ENCODE measurements at places on chromosomes 12 and 14. TPM values are rescaled to one million over a fixed set of nuclear protein-coding genes. Genes with fewer than 3 reads are reported as not detected.
A peak's percentile ranks its signal among the peaks of the same experiment; 100 is the strongest.

DNA sequence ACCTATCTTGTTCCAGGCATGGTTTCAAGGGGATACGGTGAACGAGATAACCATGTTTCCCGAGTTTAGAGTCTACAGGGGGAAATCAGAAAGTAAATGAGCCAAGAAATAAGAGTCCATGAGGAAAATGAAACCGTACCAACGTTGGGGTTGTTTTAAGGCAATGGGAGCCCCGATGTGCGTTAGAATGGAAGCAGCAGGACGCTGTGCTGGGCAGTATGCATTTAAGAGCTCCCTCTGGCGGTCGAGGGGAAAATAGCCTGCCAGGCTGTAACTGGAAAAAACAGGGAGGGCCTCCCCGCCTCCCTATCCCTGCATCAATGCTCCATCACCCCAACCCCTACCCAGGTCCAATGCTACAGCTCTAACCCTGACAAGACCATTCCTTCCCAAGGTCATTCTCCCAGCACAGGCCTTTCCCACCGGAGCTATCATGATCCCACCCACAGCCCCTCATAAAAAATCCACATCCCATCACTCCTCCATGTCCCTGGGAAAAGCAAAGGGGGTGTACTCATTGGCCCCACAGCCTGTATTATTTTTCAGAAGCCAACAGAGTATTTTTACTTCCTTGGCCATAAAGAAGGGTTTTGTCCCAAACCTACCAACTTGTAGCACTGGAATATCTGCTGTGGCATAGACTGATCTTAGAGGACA lies 226.3 kb upstream of the NOS1 start:
- DNase-seq: no peak

GRCh38 chr12:91958816-91959215 lies 186.8 kb downstream of the BTG1 start:
- DNase-seq: peak; percentile 41

DNA sequence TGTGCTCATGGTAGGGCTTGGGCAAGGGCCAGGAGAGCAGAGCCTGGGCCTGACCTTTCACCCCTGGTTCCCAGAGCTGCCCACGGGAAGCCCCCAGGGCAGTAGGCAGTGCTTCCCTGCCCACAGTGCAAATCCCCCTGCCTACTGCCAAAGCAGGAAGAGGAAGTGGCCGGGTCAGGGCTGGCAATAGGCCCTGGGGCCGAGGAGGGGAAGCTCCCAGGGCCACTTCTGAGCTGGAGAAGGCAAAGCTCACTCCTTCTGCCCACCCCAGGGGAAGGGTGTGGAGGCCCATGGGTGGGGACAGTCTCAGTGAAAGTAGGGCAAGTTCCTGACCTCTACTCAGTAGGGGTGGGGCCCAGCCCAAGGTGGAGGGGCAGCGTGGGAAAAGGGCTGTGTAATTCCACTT lies 5.4 kb upstream of the NR4A1 start:
- DNase-seq: no peak

DNA sequence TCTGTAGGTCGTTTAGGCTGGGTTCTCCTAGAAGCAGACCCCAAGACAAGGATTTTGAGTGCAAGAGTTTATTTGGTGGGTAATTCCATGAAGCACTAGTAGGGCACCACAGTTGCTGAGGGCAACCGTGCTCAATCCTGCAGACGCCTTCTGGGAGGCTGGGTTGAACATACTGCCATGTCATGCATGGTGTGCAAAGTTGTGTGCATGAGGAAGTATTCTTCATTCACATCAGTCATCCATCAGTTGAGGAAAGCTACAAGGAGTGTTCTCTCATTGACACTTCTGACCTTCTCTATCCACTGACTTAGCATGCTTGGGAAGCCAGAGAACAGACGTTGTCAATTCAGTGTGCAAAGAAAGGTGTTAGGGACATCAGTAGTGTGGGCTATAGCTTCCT lies 179.2 kb downstream of the PTPN11 start:
- no peak for DNase-seq

GRCh38 chr12:59595883-59596540 lies at the start of gene SLC16A7:
TSS of gene SLC16A7 (plus strand) at chr12:59596029. CDS start at chr12:59704802, 108,773 bp downstream.
- DNase-seq: no peak

DNA sequence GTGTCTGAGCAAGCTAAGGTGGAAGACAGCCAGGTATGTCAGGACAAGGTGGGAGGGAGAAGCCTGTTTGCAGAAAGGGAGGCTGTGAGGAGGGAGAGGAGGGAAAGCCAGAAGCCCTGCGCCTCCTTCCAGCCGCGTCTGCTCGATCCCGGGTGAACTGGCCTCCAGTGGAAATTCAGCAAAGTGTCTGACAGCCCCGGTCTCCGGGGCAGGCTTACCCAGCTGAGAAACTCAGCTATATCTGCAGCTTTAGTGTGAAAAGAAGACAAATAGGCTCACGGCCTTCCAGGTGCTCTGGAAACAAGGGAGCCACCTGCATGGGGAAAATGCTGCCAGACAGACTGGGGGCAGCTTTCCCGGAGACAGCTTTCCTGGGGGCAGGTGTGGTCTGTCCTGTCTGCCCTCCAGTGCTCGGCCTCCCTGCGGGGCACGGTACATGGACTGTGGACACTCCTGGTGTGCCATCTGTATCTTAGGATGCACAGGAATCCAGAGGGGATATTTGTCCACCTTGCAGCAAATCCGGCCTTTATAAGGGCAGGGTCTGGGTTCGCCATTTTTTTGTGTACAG lies 6.3 kb downstream of the RFLNA start:
- DNase-seq: no peak

DNA sequence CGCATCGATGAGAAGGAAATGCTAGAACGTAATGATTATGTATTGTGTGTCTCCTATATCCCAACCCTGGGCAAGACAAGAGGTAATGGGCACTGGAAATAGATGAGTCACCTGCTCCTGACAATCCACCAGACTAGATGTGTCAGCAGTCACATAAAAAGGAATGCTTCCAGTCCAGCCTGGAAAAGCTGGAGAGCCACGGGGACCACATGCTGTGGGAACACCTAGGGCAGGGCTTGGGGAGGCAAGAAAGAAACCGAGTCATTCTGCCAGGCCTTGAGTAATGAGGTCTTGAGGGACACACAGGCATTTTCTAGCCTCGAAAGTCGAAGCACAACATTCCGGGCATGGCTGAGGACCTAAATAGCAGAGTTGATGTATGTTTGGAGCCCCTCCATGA lies 716.7 kb upstream of the TMEM132C start:
- no peak for DNase-seq

GRCh38 chr12:100267603-100268281 lies 765 bp downstream of the SCYL2 start:
- no peak for DNase-seq

DNA sequence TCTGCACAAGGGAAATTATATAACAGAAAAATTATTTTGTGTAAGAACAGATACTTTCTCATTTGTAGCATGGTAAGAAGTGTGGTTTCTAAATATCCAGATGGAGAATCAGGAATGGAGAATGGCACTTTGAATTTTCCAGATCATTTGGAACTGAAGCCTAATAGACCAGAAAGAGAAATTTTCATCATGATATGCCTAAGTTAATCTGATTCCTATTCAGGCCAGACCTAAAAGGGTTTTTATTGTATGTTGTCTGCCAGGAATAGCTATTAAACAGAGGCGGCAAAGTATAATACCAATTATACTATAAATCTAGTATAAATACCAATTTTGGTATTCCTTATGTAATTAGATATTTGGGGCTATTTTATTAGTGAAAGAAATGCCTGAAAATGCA lies 382.7 kb upstream of the FAR2 start:
- DNase-seq: no peak

- DNase-seq: no peak
Measured at GRCh38 chr14:102320671-102321455, 1.3 kb downstream of the ZNF839 start.

DNA sequence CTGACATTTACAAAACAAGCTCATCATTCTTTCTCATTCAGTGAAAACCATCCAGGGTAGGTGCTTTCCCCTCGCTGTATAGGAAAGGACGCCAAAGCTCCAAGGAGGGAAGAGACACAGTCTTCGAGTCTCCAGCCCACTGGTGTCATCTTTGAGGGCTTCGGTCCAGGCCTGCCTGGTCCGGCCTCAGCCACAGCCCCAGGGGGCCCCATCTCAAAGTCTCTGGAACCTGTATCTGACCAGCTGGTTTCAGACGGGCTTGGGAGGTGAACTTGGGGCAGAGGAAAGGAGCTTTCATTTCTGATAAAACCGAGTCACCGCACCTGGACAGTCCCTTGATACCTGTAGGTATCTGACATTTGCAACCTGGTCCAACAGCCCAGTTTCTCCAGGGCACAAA lies 229.5 kb upstream of the RTL1 start:
- DNase-seq: no peak

DNA sequence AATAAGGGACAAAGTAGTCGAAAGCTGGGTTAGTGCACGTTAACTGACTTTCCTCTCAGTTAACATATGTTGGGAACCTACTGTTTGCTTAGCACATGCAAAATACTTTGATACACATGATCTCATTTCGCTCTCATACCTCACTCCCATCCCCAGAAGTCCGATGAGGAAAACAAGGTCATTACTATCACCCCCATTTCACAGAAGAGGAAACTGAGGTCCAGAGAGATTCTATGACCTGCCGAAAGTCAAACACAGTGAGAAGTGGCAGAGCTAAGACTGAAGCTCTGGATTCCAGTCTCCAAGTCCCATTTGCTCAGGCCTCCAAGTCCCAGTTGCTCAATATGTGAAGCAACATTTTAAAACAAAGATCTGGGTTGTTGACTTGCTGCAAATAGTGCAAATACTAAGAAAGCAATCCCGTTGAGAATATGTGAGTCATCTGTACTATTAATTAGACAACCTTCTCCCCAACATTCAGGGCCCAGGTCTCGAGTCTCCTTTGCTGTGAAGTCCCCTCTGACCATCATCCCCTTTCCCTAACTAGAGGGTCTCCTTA lies 170.6 kb upstream of the PWP1 start:
- DNase-seq: peak; percentile 91

- no peak for DNase-seq
Measured at GRCh38 chr14:22952418-22952817, 4.5 kb downstream of the HAUS4 start.

Gene COCH
- total RNA-seq: 18.8 TPM

Gene IL26
- total RNA-seq: not detected

Gene PEX5
- 14.4 TPM for total RNA-seq

All from epithelial cell of proximal tubule (primary cell).